ENCODE measurements at places on chromosomes 5 and 9. TPM values are rescaled to one million over a fixed set of nuclear protein-coding genes. Genes with fewer than 3 reads are reported as not detected.

TMEM232 gene
- total RNA-seq: 5.6 TPM

SLC6A19 gene
- total RNA-seq: not detected

NINJ1 gene
- 59.9 TPM for total RNA-seq

DNA sequence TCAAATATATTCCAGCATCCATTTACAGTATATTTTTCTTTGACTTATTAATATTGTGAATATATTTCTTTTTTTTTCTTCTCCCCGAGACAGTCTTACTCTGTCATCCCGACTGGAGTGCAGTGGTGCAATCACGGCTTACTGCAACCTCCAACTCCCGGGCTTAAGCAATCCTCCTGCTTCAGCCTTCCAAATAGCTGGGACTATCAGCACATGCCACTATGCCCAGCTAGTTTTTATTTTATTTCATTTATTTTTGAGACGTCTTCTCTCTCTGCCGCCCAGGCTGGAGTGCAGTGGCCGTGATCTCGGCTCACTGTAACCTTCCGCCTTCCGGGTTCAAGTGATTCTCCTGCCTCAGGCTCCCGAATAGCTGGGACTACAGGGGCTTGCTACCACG is 7.4 kb upstream of the GLIPR2 start:
- no peak for DNase-seq

GRCh38 chr9:114469091-114469853 is 36.0 kb downstream of the WHRN start:
- no peak for DNase-seq

- peak; percentile 75 for DNase-seq
These were observed 6.1 kb downstream of the SAR1B start for GRCh38 chr5:134626369-134627014.

DNA sequence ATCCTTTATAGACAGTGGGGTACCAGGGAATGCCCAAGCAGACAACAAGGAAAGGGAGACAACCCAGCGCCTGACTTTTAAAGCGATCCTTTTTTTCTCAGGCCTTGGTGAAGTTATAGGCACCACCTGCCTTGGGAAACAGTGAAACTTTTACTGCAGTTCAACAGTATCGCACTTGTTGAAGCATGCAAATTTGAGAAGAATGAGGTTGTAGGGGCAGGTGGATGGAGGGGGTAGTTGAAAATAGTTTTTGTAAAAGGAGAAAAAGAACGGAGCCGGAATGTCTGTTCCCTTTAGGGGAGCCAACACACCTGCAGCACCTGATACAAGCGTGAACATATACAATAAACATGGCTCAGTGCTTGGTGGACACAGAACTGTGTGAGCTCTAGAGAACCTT is 190.2 kb upstream of the NR3C1 start:
- DNase-seq: no peak

DNA sequence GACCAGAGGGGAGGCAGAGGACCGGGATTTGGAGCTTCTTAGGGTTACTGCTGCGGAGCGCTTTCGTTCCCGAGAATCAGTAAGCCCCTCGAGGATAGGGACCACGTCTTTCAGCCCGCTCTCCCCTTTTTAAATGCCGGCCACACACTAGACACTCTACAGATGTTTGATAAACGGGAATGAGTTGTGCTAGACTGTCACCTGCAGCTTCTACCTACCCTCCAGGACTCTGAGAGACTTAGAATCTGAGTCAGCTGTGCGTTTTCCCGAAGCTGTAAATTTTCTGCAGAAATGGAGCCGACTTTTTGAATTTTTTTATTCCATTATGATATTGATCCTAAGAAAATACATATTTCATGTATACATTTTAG is 670 bp downstream of the CCDC171 start:
- DNase-seq: no peak

DNA sequence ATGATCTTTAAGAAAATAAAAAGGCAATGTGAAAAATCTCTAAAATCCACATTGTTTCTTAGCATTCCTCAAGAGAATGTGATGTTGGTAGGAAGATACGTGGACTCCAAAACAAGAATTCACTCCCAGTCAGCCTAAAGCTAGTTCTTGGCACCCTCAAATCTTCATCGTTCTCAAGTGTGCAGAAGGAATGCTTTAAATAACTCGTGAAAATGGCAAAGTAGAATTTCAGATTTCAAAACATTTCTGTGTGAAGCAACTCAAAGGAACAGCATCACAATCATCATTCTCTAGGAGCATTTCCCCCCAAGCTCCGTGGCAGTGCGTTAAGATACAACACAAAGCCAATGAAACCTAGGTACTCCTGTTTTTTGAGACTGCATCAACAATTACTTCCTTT is 185.1 kb upstream of the DMAC1 start:
- no peak for DNase-seq

GRCh38 chr9:27447031-27447683 is 76.9 kb upstream of the IFNK start:
- DNase-seq: no peak

DNA sequence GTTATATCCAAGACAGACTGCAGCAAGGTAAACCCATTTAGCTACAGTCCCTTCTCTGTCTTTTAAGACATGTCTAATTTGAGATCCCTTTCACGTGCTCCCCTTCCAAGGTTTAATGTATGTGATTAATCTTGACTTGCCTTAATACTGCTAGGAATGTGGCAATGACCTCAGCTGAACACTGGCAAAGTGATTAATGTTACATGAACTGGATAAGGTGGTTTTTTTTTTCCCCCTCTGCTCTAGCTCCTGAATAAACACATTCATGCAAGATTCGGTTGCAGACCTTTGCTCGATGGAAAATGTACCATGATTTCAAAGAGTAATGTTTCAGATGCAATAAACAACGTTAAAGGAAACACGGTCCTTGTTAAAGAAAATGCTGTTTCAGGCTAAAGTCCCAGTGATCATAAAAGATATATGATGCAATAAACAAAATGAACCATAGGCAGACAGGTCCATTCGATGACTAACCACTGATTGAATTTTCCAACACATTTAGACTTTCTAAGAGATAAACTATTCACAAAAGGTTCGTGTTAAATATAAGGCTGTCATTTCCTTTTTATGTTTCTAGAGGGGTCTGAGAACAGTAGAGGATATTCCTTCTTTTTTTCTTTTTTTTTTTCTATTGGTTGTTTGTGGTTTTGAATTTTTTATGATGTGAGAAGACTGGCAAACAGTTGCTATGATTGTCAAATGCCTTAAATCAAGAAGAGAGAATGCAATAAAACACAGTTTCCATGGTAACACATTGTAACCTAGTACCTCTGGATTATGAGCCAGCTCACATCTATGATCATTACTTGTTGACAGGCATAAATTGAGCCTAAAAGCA is 44.7 kb upstream of the ZNF608 start:
- peak; percentile 74 for DNase-seq

DNA sequence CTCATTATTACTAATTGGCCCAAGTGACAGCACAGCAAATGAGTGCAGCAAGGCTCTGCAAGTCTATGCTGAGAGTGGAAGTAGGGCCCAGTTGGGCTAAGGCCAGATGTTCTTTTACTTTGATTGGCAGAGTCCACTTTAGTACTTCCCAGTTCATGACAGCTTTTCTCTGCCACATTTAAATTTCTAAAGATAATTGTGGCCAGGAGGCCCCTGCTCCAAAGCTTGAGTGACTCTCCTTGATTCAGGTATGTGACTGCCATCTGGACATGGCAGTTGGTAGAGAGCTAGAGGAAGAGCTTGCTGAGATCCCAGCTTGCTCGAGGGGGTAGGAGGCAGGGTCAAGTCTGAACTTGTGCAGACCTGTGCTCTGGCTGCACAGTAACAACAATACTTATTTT is 154.1 kb downstream of the CARTPT start:
- no peak for DNase-seq

- no peak for DNase-seq
These were observed 79.4 kb upstream of the GLRA1 start for GRCh38 chr5:152004095-152004494.

DNA sequence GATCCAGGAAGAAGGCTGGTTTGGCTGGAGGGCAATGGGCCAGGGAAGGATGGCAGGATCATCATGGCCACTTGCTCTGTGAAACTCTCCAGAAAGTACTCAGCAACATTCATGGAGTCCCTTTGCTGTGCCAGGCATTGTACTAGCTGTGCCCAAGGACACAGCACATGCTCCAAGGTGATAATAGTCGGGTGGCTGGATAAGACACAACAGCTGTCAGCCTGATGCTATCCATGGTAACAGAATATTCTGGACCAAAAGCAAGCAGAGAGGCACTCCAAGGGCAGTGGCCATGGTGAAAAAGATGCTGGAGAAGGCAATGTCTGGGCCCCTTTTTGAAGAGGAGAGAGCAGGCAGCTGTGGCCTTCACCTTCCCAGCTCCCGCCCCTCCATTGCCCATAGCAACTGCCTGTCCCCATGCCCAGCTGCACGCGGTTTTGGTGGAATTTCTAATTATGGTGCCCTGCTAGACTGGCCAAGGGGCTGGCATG is 113.8 kb upstream of the CPEB4 start:
- DNase-seq: no peak

Measured in fibroblast of lung (primary cell).